ENCODE measurements at places on chromosomes 12 and 14.

DNA sequence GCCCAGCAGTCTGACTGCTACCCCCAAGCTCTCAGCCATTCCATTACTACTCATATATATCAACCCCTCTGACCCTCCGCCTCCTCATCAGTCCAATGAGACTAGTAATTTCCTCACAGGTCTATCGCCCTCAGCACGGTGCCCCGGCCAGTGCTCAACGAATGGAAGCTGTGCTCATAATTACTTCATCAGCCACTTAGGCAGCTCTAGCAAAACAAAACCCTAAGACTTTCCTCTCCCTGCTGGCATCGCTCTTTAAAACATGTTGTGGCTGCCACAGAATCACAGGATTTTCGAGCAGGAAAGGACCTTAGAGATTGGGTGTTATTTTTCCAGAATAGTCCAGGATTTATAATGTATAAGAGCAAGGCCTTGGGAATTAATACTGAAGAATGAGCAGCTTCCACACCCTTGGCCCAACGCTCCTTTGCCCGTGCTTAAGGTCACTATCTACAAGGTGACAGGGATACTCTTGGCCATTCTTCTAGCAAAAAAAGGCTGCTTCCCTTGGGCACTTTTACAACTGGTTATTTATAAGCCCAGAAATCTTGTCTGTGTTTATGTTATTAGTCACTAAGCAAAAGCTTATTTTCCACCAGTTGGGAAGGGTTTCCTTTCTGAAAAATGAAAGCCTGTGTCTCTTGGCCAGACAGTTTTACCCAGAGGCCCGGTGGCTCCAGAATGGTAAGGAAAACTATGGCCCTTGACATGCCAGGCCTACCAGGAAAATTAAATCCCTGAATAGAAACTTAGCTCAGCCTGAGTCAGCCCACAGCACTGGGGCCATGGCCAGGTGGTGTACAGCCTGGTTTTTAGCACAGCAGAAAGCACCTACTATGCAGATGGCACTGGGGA, 47.9 kb downstream of the NUAK1 start:
- no peak for DNase-seq

DNA sequence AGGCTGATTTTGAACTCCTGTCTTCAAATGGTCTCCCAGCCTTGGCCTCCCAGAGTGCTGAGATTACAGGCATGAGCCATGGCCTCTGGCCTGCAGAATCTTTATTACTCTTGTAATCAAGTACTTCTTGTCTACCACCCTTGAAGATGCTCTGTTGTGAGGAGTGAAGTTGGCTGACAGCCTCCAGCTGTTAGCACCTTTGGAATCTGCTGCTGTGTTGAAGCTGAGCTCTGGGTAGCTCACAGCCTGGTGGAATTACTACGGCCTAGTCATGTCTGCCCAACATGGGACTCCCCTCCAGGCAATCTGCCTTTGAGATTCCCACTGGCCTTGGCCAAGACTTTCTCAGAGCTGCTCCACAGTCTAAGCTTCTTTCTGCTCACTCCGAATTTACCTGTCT, 5.8 kb upstream of the C12orf75 start:
- DNase-seq = no peak

GRCh38 chr12:124386059-124386458, 91.2 kb downstream of the RFLNA start:
- DNase-seq = no peak

DNA sequence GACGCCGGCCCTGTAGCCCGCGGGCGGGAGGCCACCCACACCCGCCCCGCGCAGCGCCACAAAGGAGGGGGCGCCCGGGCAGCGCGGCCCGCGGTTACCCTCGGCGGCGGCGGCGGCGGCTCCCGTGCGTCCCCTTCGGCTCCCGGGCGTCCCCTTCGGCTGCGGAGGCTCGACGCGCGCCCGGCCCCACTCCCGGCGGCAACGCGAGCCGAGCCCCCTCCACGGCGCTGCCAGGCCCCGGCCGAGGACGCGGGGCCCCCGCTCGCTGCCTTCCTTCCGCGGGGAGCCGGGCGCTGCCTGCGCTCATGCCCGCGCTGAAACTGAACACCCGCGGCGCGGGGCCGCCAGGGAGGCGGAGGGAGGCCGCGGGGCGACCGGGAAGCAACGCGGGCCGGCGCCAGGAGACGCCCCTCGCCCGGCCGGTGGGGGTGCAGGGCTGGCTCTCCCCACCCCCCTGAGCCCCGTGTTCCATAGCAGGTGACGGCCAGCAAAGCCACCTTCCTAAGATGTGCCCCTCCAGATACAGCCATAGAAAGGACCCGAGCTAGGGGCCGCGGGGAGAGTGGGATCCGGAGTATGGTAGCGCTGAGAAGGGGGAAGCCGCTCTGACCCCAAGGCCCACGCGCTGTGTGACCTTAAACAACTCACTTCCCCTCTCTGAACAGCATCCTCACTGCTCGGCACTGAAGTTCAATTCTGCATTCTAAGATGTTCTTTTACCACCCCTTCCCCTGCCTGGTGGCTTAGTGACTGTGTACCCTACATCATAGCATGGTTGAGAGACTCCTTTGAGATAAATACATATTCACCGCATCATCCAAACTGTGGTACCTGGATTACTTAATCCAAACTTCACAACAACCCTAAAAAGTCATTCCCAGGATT, 42.8 kb downstream of the KDM2B start:
- DNase-seq = no peak

DNA sequence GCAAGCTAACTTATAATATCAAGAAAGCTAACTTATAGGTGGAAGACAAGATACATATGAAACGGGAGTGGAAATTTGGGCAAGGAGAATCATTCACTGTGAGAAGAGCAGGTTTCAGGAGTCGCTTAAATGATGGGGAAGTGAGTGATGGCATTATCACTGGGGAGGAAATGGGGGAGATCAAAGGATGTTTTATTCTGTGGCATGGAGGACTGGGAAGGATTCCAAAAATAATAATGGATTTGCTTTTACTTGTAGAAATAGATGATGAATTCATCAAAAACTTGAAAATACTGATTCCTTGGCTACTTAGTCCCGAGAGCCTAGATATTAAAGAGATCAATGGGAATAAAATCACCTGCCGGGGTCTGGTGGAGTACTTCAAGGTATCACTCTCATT, 47.8 kb downstream of the SAV1 start:
- DNase-seq = no peak
